ENCODE measurements at places on chromosomes 5 and 9.

DNA sequence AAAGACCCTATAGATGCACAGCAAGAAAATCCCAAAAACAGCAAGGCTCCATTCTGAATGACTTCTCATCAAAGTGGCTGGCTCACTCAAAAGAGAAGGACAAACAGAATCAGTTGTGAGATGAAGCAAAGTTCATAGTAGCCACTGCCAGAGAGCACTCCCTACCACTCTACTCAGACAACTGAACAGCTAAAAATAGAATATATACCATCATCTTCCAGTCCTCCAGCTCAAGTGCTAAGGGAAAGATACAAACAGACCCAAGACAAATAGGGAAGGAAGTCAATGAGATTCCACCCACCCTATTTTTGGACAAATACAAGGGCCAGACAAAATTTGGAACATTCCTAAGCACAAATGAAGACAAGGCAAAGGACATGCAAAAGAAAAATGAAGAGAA, 20.6 kb downstream of the GNAQ start:
- DNase-seq, result no peak

DNA sequence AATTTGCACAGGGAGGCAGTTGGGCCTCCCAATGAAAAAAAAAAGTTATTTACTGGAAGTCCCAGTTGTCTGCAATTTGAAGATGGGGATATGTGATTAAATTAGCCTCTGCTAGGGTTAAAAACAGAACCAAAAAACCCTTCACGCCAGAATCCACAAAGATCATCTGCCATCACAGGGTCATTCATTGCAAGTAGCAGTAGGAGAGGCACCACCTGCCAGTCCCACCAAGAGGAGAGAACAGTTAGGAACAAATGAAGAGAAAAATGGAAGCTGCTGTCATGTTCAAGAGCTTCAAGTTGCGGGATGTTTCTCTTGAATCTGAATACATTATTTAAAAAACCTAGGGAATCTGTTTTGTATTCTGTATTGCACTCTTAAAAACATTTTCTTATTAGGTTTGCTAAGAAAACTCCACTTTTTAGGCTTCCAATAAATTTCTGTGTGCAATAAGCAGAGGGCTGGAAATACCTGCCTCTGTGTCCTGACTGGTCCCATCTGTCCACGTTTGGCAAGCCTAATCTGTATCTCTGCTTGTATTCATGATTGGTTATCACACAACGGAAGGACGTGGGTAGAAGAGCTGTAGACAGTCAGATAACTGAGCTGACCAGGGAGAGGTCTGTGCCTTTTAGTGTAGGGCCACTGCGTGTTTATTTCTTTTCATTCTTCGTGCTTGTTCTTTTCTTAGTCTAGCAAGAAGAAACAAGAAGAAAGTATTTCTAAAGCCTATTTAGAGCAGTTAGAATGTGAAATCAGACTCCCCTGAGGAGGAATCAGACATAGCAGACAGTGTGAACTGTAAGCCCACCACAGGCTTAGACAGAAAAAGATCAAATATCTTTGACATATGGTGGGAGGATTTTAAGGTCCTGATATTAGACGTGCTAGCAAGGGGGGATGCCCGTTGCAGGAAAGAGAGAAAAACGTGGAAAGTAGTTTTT, 630.6 kb upstream of the SEMA6A start:
- no peak for DNase-seq

GRCh38 chr5:153099328-153099727, 391.1 kb upstream of the GRIA1 start:
- DNase-seq, result no peak

DNA sequence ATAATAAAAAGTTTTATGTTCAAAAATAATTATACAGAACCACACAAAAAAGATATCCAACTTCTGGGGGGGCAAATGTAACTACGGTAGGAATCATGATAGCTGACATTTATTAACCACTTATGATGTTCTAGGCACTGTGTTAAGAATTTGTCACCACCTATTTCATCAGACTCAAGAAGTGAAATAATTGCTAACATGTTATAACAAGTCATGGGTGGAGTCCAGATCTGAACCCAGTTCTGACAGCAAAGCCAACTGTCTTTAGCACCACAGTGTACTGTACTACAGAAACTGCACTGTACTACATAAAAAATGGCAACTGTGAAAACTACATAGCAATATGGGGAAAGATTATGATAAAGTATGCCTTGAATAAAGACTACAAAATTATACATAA, 3.0 kb upstream of the SAP30L start:
- no peak for DNase-seq

GRCh38 chr5:113552620-113553019, 39.1 kb downstream of the YTHDC2 start:
- no peak for DNase-seq

- DNase-seq, result no peak
Measured at GRCh38 chr5:9775339-9775738, 145.2 kb upstream of the TAS2R1 start.

- DNase-seq, result no peak
Measured at GRCh38 chr9:109467936-109468335, 30.2 kb downstream of the PTPN3 start.

DNA sequence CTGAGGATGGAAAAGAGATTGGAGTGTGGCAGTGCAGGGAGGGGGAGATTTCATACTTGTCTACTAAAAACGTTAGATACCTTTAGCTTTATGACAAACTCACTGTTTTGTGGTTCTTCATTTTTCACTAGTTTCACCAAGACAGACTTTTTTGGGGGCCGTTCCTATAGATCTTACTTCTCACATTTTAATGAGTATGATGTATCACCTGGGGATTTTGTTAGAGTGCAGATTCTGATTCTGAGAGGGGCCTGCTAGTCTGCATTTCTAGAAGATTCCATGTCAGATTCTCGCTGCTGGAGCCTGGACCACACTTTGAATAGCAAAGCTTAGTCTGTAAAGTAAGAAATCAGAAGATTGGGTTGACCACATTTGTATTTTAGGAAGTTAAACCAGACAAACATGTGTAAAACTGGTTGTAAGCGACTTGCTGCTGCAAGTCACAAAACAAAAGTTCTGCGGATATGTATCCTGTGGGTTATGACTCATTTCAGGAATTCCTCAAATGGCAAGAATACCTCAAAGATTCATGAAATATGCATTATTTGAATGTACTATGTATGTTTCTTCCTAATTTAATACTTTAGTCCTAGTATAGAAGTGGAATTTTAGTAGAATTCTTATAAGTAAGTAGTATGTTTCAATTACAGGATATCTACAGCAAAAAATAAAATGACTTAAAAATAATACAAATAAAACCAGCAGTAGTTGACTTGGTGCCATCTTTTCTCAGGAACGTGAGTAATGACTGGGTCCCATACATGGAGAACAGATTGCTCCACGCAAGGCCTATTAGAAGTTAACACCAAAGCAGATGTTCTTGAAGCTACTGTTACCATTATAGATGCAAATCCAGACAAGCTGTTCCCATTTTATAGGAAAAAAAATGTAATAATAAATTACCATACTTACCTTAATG, 27.8 kb downstream of the NFIL3 start:
- DNase-seq, result no peak
